ENCODE measurements at places on chromosomes 13 and 19. TPM values are rescaled to one million over a fixed set of nuclear protein-coding genes. Genes with fewer than 3 reads are reported as not detected.

GRCh38 chr19:35130761-35131720, 3.8 kb downstream of the LGI4 start:
- no peak for DNase-seq

- DNase-seq = no peak
Measured at GRCh38 chr13:90594681-90595080, 752.8 kb upstream of the MIR17HG start.

FBXW9 gene
- total RNA-seq = 3.4 TPM

DNA sequence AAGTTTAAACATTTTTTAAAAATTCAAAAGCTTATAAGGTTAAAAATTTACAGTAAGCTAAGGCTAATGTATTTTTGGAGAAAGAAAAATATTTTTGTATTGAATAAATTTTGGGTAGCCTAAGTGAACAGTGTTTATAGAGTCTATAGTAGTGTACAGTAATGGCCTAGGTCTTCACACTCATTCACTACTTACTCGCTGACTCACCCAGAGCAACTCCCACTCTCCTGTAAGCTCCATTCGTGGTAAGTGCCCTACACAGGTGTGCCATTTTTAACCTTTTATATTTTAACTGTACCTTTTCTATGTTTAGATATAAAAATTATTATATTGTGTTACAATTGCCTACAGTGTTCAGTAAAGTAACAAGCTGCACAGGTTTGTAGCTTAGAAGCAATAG, 96.6 kb upstream of the FREM2 start:
- no peak for DNase-seq

- DNase-seq = no peak
Measured at GRCh38 chr13:91946498-91947070, 548.2 kb downstream of the GPC5 start.

MCEMP1 gene
- total RNA-seq = 2.2 TPM

DNA sequence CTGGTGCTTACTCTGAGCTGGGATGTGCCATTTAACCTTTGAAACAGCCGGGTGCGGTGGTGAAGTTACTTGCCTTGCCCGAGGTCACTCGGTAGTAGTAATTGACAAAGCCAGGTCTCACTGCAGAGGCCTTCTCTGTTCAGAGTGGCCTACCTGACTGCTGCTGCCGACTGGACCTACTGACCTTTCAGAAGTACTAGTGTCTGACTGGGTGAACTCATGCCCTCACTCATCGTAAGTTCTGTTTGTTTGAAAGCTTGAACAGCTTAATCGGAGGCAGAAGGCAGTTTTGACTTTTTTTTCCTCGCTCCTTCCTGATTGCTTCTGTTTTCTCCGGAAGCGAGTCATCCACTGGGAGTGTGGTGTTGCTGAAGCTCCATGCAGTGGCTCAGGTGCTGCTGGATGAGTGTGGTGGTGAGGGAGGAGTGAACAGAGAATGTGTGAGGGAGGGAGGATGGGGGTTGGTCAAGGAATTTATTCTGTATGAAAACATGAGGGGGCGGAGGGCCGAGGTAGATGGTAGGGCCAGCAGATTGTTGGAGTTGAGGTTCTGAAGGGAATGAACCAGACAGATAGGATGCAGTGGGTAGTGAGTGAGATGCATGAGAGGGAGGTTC, 2.7 kb downstream of the SPINT2 start:
- no peak for DNase-seq

DNA sequence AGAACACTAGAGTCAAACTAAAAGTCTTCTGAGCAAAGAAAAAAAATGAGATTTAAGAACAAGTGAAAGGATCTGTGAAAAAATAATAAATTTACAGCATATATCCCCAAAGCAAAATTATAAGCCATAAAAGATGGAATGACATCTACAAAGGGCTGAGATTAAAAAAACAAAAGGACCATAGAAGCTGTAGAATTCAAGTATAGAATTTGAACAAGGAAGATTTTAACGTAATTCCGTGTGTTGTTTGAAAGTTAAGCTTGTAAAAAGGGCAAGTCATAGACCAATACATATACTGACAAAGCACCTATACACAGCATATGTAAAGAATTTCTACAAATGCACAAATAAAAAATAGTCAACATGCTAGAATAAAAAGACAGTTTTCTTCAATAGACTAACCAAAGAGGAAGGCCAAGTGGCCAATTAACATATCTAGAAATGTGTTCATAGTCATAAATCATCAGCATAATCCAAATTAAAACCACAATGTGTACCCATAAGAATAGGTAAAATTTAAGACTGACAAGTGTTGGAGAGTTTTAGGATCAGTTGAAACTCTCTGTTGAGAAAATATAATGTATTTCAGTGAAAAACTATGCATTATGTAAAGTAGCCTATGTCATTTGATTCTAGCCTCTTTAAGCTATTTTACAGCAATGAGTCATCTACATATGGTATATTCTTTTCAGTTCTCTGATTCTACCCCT, 674.9 kb downstream of the OLFM4 start:
- no peak for DNase-seq

CEACAM16 gene
- total RNA-seq = not detected

DNA sequence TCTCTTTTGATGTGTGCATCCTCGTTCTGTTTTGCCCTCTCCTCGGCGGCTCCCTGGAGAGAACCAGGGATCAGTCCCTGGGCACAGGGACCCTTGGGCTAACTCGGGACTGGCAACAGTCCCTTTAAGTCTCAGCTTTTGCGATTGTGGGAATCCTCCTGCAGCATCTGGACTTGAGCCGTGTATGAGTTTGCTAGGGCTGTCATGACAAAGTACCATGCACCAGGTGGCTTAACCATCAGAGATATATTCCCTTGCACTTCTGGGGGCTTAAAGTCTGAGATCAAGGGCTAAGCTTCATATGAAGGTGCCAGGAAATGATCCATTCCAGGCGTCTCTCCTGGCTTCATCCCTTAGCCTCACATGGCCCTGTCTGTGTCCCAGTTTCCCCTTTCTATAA, 34.5 kb downstream of the ARHGEF18 start:
- no peak for DNase-seq

DNA sequence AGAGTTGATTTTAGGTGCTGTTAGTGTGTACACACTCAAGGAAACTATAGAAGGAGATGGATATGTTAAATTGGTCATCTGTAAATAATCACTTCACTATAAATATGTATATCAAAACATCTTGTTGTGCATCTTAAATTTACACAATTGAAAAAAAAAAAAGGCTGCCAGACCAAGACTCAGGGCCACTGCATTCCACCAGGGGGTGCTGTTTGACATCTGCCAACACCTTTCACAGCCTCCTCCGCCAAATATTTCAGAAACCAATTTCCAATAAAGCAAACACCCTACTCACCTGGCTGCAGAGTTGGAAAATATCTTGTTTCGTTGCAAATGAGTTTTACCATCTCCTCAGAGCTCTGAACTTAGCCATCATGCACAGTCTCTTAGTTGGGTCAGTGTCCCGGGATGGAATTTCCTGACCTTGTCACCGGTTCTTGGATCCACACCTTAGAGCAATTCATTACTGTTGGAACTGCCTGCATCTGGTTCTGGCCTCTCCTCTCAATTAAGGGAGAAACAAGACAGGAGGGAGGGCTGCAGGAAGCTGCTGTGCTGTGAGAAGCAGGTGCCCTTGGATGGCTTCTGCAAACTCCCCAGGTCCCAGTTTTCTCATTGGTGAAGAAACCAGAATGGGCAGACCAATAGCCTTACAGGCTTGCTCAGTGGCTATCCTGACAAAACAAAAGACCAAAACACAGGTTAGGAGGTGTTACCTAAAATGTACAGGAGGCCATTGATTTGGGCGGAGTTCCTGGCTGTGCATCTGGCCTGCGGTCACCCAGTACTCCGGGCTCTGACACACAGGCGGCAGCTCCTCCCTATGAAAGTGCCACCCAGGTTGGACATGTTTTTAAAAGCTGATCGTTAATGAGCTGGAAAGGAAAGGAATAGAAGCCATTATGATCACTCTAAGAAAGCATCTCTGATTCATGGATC, 746.6 kb downstream of the UQCRFS1 start:
- peak; percentile 69 for DNase-seq

POSTN gene
- 31.4 TPM for total RNA-seq

- DNase-seq = no peak
Measured at GRCh38 chr19:21094347-21095025, 12.5 kb downstream of the ZNF714 start.

TFDP1 gene
- total RNA-seq = 32.6 TPM
